Ovary (tissue), 10 donors: ENCODE measurements at places on chromosomes 3 and 15. TPM values are rescaled to one million over a fixed set of nuclear protein-coding genes. Genes with fewer than 3 reads are reported as not detected.

DNA sequence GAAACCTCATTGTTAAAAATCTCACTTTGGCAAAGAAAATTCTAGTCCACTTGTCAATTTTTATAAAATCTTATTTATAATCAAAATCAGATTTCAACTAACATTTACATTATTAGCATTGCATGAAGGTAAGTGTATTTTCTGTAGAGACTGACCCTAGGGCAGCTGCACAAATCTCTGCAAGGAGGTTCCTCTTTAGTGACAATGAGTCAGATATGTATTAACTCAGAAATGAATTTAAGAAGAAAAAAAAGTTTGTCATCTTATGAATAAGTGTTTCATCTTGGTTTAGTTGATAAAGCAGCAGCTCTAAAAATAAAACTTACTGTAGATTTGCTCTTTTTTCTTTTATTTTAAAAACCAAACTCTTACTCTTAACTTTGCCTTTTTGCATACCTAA, 9.0 kb upstream of the GNB4 start:
- no peak for DNase-seq

GRCh38 chr3:62873761-62874710, 1.2 kb downstream of the CADPS start:
- peak; percentile 26 for DNase-seq

DNA sequence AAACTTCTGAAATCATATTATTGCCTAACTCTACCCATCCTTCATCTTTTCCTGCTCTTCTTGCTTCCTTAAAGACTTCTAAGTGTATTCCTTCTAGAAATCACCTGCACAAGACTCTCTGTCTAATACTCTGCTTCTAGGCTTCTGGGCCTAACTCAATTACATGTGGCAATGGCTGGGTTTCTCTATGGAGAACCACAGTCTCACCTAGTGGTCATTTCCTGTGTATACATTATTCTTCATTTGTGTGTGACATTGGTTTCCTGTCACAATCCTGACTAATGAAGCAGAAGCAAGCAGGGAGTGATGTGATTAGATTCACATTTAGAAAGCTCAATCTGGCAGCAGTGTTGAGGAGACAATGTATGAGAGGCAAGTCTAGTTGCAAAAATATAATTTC, 16.9 kb upstream of the CLDN1 start:
- no peak for DNase-seq

Gene LRIG1
- total RNA-seq: 46.5 TPM

Gene MAN2A2
- 25.3 TPM for total RNA-seq

DNA sequence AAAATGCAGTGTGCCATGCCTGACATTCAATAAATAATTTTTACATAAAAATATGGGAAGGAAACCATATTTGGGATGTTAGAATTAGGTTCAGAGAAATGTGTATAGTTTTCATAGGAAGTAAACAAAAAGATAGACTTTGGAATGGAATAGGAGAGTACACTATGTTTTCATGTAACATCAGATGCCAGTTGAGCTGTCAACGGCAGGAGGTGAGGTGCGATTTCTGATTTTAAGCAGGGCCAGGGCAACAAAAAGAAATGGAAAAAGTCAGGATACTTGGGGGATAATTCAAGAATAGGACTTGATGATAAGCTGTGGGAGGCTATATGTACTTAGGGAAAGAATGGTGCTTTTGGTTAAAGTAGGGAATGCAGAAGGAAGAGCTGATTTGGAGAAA, 639.5 kb downstream of the OTOL1 start:
- DNase-seq: no peak

DNA sequence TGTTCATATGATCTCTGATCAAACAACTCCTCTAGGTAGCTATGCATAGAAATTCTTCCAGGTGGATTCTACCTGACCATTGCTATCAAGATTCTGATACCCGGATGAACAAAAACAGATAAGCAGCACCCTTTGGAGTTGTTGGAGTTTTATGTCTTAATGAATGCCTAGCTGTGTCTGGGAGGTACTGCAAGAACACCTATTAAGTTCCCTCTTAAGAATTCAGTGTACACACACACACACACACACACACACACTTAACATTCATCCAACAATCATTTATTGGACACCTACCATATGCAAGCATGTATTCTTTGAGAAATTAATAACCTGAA, 58.1 kb upstream of the FNDC3B start:
- DNase-seq: no peak

- no peak for DNase-seq
Observed at GRCh38 chr3:31906182-31906581, 74.9 kb downstream of the OSBPL10 start.

GRCh38 chr15:68464448-68465090, 32.6 kb upstream of the ITGA11 start:
- DNase-seq: no peak

- no peak for DNase-seq
Observed at GRCh38 chr3:169297214-169297613, 366.3 kb downstream of the MECOM start.

GRCh38 chr3:37779289-37780152, 82.2 kb upstream of the CTDSPL start:
- no peak for DNase-seq

Gene SYNPR
- not detected for total RNA-seq

DNA sequence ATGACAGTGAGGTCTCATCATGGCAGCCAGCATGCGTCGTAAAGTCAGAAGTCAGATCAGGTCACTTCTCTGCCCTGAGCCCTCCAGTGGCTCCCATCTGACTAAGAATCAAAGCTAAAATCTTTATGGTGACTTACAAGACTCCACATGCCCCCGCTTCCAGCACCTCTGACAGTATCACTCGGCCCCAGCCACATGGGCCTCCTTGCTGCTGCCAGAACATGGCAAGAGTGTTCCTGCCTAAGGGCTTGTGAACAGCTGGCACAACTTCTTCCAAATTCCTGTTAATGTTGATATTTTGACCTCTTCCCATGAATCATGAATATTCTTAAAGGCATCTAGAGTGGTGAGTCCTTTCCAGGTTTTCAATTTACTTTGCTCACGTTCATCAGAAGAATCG, 20.5 kb downstream of the POLR2M start:
- no peak for DNase-seq

Gene SOX2
- total RNA-seq: 0.69 TPM

DNA sequence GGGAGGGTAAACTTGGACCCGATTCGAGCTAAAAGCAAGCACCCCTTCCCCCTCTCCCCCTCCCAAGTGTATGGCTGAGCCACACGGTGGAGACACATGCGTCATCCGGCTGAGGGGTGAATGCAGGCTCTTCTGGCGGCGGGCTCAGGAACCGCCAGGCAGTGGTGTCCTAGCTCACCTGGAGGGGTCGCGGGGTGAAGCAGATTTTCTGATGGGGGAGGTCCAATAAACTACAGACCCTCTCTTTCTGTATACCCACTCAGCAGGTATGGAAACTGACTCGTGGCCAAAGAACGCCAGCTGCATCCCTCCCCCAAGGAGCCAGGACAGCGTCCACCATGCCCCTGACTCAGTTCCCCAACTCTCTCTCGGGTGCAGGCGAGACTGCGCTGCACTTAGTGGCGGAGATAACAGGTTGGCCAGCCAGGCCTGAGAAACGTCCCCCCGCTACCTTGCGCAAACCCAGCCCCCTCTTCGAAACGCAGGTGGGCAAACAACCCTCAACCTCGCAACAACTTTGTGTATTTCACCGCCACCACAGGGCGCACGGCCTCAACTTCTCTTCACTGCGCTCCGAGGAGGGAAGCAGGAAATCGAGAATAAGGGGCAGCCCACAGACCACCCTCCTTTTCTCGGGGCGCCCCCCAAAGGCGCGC, 1.3 kb downstream of the MAGI1 start:
- peak; percentile 53 for DNase-seq

GRCh38 chr15:90871716-90872485, 3.5 kb downstream of the FURIN start:
- peak; percentile 46 for DNase-seq

Gene SCAANT1
- not detected for total RNA-seq

DNA sequence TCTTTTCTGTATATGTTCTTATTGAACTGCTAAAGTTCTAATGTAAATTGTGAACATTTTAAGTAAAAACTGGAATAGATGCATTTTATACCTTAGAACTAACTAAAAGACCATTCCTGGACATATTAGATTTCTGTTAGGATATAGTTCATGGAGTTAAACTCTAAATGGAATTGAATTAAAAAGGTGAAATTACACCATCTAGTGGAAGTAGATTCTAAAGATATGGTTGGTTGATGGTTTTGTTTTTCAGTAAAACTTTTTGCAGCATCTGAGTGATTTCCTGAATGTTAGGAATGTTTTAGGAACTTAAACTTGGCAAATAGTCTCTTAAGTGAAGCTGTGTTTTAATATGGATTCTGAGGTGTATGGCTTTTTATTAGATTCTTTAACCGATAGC, 96.8 kb downstream of the SLMAP start:
- DNase-seq: no peak

GRCh38 chr3:61315871-61316270, 64.6 kb upstream of the FHIT start:
- DNase-seq: no peak

Gene RAB27A
- total RNA-seq: 16.2 TPM

GRCh38 chr15:89127054-89127702, 38.9 kb downstream of the ABHD2 start:
- no peak for DNase-seq

DNA sequence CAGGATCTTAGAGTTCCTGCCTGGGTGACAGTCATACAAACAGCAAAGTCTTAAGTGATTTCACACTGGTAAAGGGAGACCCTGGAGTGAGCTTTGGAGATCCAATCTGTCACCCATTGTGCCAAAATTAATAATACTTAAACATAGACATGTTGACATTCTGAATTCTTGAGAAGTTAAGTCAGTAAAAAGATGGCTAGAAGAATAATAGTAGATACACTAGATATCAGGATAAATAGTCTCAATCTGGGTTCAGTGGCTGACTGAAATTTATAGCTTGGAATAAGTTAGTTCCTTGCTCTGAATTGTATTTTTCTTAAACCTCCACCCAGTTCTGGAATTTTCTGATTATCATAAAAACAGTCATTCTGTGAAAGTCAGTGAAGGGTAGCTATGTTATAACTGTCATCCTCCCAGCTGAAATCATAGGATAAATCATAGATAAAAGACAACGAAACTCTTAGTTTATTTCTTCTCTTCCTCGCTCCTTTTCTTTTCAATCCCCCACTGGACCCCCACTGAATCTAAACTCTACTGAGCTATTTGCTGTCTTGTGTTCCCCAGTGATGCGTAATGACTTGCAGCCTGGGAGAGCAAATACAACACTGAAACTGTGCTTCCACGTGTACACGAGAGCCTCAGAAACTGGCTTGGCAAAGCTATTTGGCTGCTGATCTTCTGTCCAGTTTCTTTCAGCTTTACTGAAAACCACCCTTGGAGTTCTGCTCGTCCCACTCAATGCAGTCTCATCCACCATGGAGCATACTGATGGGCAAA, 175.4 kb upstream of the TP63 start:
- DNase-seq: no peak

Gene ZBTB47
- total RNA-seq: 25.0 TPM

GRCh38 chr3:187945374-187945773, 200.1 kb upstream of the BCL6 start:
- DNase-seq: no peak

- no peak for DNase-seq
Observed at GRCh38 chr3:52452570-52453221, 1.1 kb downstream of the TNNC1 start.

DNA sequence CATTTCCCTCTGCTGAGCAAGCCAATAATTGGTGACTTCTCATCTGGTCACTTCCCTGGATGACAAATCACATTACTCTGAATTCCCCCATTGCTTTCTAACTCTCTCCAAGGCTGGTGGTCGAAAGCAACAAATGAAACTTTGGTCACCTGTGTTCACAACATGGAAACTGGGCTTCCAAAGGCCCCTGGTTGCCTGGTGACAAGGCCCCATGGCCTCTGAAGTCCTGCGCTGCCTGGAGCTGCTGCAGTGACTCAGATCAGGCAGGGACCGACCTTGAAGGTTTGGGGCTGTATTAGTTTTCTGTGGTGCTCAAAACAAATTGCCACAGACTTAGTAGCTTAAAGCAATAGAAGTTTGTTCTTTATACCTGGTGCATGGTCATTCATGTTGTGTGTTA, 345.3 kb downstream of the WDR72 start:
- DNase-seq: no peak

DNA sequence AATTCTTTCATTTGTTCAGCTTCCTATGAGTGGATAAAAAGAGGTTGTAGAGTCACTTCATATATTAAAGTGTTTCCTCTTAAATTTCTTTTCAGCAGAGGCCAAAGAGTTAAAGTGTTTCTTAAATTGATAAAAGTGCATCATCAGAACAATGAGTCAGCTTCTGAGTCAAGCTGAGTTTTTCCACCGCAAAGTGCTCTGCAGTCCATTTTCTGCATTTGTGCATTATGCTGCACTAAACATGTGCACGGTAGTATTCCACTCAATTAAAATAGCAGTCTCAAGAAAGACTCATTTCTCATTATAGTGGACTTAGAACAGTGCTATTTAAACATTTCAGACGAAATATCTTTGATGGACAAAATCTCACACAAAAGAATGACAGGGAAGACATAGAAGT, 152.0 kb downstream of the ZBBX start:
- no peak for DNase-seq

Gene KLHL40
- not detected for total RNA-seq

DNA sequence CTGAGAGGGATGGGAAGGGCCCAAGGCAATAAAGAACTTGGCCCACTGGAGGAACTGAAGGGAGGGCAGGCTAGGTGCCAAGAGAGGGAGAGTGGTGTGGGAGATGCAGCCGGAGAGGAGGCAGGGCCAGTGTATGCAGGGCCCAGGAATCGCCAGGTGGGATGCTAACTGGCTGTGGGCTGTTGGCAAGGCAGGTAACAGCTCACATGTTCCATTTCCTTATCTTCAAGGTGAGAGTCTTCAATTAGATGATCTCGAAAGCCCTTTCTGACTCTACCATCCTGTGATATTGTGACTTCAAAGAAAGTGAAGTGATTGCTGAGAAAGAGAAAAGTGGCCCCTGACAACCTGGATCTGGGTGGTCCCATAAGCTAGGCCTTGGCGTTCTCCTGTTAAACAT, 49.0 kb downstream of the CASR start:
- DNase-seq: no peak

DNA sequence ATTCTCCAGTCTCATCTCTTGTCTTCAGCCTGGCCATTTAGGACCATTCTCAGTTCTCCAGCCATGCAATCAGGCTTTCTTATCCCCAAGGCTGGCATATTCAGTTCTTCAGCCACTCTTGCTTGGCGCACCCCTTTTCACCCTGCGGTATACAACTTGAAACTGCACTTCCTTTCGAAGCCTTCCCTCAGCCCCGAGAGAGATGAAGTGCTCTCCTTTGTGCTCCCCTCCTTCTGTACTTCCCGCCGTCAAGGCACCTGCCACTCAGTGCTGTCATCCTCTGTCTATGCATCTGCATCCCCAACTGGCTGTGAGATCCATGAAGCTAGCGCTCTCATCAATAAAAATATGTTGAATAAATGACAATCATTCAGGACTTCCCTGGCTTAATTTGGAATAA, 45.7 kb downstream of the MORC1 start:
- no peak for DNase-seq

- DNase-seq: no peak
Observed at GRCh38 chr15:66411190-66411589, 24.5 kb downstream of the MAP2K1 start.

Gene RPL15
- 3,724 TPM for total RNA-seq
